ENCODE measurements at places on chromosomes 3 and 15. TPM values are rescaled to one million over a fixed set of nuclear protein-coding genes. Genes with fewer than 3 reads are reported as not detected.
A peak's percentile ranks its signal among the peaks of the same experiment; 100 is the strongest.

DNA sequence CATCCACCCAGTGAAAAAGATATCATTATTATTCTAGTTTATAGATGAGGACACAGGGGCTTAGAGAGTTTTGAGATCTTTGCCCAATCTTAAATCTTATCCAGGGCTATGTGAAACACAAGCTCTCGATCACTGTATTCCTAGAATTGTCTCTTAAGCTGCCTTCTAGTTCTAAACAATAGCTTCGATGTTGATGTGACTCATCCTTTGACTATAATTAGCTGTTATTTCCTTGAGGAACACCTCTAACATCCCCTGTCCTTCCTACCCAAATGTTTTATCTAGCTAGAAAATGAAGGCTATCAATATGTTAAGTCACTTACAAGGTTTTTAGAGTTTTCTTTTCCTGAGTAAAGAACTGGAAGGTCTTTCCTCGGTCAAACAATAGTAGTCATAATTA lies 83.1 kb upstream of the STAC start:
- H3K4me1 ChIP-seq = no peaks in the 10 kb centered on the region
- no peak overlapping the region for H3K27ac ChIP-seq
- no peaks in the 10 kb centered on the region for H3K27me3 ChIP-seq
- no peaks in the 10 kb centered on the region for H3K36me3 ChIP-seq
- H3K4me3 ChIP-seq = no peak overlapping the region

DNA sequence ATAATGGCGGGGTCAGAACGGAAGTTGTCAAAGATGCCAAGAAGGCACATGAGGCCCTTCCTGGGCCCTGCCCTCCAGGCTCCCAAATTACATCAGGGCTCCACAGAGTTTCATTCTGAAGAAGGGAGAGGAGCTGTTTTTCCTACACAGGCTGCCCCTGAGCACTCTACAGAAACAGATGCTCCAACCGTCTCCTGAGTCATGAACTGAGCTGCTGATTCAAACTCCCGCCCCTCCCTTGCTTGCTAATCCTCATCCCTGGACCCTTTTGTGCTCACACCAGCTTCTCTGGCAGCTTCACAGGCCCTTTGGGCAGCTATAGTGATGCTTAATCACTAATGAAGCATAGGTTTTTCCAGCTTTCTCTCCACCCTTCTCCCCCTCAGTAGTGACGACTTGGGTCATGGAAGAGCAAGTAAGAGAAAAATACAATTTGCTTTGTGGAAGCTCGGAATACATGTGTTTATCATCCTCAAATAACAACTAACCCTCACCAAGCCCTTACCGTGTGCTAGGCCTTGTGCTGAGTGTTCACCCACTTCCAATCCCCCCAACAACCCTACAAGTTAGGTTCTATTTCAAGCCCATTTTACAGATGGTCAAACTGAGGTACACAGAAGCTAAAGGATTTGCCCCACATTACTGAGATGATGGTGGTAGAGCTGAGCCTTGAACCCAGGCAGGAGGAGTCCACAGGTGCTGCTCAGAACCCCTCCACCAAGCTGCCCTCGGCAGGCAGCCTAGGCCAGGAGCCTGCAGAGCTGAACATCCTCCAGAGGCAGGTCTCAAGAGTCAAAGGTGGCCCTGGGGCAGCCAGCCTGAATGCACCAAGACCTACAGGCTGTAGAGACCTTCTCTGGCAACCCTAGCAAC lies 21.9 kb downstream of the MEGF11 start:
- no peak overlapping the region for H3K27ac ChIP-seq
- H3K4me1 ChIP-seq = peaks cover 8% of the 10 kb centered on the region
- no peak overlapping the region for H3K4me3 ChIP-seq
- H3K27me3 ChIP-seq = peaks cover 34% of the 10 kb centered on the region
- no peaks in the 10 kb centered on the region for H3K36me3 ChIP-seq

DNA sequence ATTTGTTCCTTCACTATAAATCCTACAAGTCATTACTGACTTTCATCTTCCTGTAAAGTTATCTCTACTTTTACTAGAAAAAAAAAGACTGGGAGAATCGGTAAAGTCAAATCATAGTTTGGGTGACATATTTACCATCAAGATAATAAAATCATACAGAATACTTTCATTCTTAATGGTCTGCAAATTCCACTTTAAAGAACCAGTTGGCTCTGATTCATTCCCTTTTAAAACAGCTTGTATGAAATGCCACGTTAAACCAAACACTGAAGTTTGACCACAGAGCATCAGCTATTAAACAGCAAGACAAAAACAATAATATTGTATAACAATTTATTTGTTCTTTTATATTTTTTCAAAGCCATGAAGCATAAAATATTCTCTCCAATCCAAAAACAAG lies 100.7 kb downstream of the FBN1 start:
- H3K36me3 ChIP-seq = peaks cover 51% of the 10 kb centered on the region
- DNase-seq = peak; percentile 46
- peaks cover 5% of the 10 kb centered on the region for H3K27me3 ChIP-seq
- peak overlapping the region; percentile 60 for H3K4me3 ChIP-seq
- peak overlapping the region; percentile 79 for H3K27ac ChIP-seq

GRCh38 chr3:45760878-45761711 lies 35.2 kb downstream of the SLC6A20 start:
- H3K27ac ChIP-seq = no peak overlapping the region
- no peak overlapping the region for H3K4me3 ChIP-seq
- peaks cover 19% of the 10 kb centered on the region for H3K27me3 ChIP-seq
- peak; percentile 45 for DNase-seq

GRCh38 chr3:36097209-36097608 lies 283.1 kb upstream of the STAC start:
- no peak for DNase-seq
- H3K36me3 ChIP-seq = no peaks in the 10 kb centered on the region
- no peak overlapping the region for H3K27ac ChIP-seq
- H3K27me3 ChIP-seq = no peaks in the 10 kb centered on the region
- H3K4me1 ChIP-seq = no peaks in the 10 kb centered on the region

DNA sequence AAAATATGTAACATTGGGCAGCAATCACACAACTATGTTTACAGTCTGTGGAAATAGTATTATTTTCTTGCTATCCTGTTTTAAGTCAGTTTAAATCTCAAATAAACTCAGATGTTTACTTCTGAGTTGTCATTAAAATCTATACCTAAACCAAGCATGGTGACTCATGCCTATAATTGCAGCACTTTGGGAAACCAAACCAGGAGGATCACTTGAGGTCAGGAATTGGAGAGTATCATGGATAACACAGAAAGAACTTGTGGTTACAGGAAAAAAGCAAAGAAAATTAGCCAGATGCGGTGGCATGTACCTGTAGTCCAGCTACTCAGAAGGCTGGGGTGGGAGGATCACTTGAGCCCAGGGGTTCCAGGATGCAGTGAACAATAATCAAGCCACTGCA lies 631.6 kb upstream of the EPHA6 start:
- no peak for DNase-seq
- no peaks in the 10 kb centered on the region for H3K4me1 ChIP-seq
- no peaks in the 10 kb centered on the region for H3K36me3 ChIP-seq
- H3K27me3 ChIP-seq = no peaks in the 10 kb centered on the region

GRCh38 chr15:31511707-31512310 lies 185.2 kb downstream of the KLF13 start:
- H3K27ac ChIP-seq = no peak overlapping the region
- DNase-seq = no peak
- no peak overlapping the region for H3K4me3 ChIP-seq
- peaks cover 22% of the 10 kb centered on the region for H3K27me3 ChIP-seq
- no peaks in the 10 kb centered on the region for H3K36me3 ChIP-seq
- no peaks in the 10 kb centered on the region for H3K4me1 ChIP-seq

Gene SEMA5B
- not detected for total RNA-seq

Gene GPR87
- not detected for total RNA-seq

Measured in HFFc6 (cell line).